K562 (cell line): ENCODE measurements at places on chromosomes 4 and X. TPM values are rescaled to one million over a fixed set of nuclear protein-coding genes. Genes with fewer than 3 reads are reported as not detected.
A peak's percentile ranks its signal among the peaks of the same experiment; 100 is the strongest.

Gene ZNF630
- total RNA-seq: 0.27 and 0.29 TPM in 2 replicates

Gene GYPB
- 38.2 and 41.8 TPM in 2 replicates for total RNA-seq

Gene JCHAIN
- 0.27 and 0.33 TPM in 2 replicates for total RNA-seq

Gene CXCL1
- 0.22 TPM in 1 of 2 replicates, not detected in the other for total RNA-seq

Gene PARM1
- total RNA-seq: 0.07 and 0.09 TPM in 2 replicates

Gene F11
- not detected in 2 replicates for total RNA-seq

Gene SMR3B
- not detected in 2 replicates for total RNA-seq

Gene AGTR2
- not detected in 2 replicates for total RNA-seq

Gene ARMCX4
- 0.04 and 0.11 TPM in 2 replicates for total RNA-seq

- DNase-seq: no peak
These were observed 150.9 kb downstream of the SHROOM3 start for GRCh38 chr4:76585897-76586360.

DNA sequence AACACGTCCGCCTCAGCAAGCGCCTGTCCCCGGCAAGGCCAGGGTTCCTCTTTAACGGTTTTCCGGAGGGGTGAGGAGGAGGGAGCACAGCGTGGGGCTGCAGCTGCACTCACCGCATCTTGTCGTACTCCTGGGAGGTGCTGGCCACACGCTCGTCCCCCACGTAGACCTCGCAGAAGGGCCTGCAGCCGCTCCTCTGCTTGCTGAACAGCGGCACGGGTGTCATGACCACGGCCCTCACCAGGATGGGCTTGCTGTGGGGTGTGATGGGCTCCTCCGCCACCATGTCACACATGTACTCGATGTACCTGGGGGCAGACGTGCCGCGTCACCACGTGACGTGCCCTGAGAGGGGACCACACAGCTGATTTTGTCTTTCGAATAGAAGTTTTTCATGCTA, 51.6 kb upstream of the CPLX1 start:
- DNase-seq: no peak

GRCh38 chr4:129014566-129015509, 78.5 kb downstream of the SCLT1 start:
- DNase-seq: no peak

DNA sequence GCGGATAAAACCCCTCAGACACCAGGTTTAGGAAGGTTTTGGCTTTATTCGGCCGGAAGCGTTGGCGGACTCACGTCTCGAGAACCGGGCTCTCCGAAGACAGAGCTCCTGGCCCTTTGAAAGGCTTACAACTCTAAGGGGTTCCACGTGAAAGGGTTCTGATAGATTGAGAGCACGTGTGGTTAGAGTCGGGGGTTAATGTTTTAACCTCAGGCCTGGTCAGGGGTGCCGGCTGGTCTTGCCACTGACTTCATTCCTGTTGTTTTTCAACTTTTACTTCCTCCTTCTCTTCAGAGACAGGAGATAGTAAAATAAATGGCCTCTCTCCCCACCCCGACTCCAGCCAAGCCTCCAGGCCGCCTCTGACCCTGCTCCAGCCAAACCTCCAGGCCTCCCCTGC, 4.7 kb upstream of the ASMT start:
- no peak for DNase-seq

DNA sequence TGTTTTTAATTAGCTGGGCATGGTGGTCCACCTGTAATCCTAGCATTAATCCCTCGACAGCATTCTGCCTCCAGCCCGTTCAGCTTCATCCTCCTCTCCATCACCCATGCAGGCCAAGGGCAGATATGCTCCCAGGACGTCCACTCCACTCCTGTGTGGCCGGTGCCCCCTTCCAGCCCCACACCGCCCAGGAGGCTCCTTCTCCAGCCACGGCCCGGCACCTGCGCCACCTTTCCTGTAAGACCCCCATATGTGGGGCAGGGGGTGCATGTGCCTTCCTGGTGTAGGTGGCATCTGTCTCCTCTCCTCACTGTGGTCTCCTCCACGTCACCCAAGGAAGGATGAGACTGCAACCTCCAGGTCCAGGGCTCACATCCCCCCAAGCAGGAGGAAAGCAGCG, 57.0 kb upstream of the MXD4 start:
- no peak for DNase-seq

GRCh38 chr4:10639100-10639499, 45.5 kb downstream of the CLNK start:
- DNase-seq: no peak

DNA sequence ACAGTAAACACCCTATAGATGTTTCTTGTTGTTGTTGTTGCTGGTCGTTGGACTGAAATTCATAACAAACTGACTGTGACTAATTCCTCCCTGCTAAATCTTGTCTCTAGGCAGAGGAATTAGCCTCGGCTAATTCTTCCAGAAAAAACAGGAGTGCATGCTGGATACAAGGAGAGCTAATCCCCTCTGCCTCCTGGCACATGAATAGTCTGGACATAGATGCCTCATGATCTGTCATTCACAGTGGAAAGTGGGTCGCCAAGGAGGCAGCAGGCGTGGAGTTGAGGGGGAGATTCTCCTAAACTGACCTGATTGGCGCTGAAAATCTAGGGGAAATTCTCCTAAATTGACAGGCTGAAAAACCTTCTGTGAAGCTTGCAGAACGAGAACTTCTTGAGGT, 220.1 kb downstream of the DCTD start:
- no peak for DNase-seq

GRCh38 chr4:47483745-47484144, 1.3 kb upstream of the ATP10D start:
- DNase-seq: no peak

GRCh38 chr4:139884438-139884837, 218.8 kb downstream of the MGST2 start:
- no peak for DNase-seq

- no peak for DNase-seq
These were observed 35.5 kb downstream of the NOP14 start for GRCh38 chr4:2927696-2928075.

DNA sequence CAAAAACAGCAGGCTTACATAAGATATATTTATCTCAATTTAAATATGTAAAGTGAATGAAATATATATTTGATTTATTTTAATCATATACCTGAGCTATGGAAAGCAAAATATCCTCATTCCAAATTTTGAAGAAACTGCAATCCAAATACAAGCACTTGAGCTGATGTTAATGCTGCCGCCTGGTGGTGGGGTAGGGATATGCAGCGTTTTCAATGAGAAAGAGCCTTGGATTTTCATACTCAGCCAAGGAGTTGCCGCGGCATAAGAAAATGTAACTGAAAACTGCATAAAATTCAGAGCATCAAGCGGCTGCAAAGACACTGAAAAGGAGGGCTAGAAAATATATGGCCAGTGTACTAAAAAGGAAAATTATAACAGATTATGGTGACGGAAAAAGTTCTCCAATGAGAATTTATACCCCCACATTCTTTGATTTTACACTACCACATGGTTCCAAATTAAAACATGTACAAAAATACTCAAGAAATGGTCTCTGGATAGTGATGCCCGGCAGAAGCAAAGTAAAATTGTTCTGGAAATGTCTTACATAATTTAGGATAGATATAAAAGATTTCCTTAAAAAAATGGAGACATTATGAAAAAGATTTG, 660.3 kb upstream of the PITX2 start:
- peak; percentile 46 for DNase-seq

GRCh38 chr4:120769227-120769626, 153.3 kb downstream of the PRDM5 start:
- no peak for DNase-seq

GRCh38 chr4:136763919-136764318, 768.4 kb downstream of the PCDH18 start:
- no peak for DNase-seq

DNA sequence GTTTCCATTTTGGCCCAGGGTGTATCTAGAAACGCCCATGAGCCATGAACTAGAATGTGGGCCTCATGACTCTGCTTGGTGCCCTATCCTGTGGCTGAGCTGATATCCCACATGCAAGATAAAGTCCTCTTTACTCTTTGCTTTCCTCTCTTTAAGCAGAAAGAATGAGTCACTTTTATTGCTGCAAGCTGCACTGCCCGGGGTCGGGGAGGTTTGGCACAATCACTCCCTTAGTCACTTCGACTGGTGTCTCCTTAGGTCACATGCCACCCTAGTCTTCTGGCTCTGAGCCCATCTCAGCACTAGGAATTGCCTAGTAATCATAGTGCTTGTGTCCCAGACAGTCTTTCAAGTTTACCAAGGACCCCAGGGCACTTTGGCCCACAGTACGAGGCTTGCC, 75.1 kb upstream of the CXorf66 start:
- DNase-seq: no peak

- DNase-seq: no peak
These were observed 435.6 kb downstream of the TMA16 start for GRCh38 chr4:163930086-163930485.
